IPS DF 6.9 (cell line): ENCODE measurements at places on chromosomes 7 and 10.
A peak's percentile ranks its signal among the peaks of the same experiment; 100 is the strongest.

DNA sequence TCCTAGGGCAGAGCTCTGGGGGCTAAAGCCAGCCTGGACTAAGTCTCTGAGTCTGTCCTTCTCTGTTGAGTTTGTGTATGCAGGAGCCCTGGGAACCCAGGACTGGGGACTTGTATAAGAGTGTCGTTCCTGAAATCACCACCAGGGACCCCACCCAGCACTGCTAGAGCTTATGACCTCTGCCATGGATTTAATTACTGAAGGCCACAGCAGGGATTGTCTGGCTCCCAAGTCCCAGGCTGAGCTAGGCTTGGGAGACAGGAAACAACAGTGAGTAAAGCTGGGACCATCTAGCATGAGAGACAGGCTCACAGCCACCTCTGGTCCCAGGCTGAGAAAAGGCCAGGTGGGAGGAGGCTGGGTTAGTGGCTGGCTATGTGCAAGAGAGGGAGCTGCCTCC is 1.4 kb upstream of the TSPAN15 start:
- H3K4me3 ChIP-seq: no peak overlapping the region
- peaks cover 12% of the 10 kb centered on the region for H3K27me3 ChIP-seq
- no peak overlapping the region for H3K27ac ChIP-seq
- DNase-seq: peak; percentile 54
- no peaks in the 10 kb centered on the region for H3K36me3 ChIP-seq

DNA sequence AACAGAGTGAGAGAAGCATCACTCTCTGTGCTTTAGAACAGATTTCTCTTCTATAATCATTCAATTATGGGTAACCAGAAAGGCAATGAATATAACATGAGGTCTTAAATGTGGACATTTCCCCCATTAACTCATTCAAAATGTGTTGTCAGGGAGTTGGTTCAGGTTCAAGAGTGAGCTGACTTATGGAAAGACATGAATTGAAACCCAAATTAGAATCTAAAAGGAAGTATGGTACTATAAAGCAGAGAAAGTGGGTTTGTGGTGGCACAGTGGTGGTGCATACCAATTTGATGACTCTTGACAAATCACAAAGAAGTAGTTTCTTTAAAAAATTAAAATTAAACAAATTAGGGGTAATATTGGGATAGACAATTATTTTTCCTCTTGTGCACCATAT is 114.6 kb upstream of the MEOX2 start:
- H3K4me1 ChIP-seq: no peaks in the 10 kb centered on the region
- no peaks in the 10 kb centered on the region for H3K27me3 ChIP-seq
- DNase-seq: no peak

GRCh38 chr7:137836541-137836940 is 10.2 kb downstream of the DGKI start:
- no peaks in the 10 kb centered on the region for H3K36me3 ChIP-seq
- no peak for DNase-seq
- no peak overlapping the region for H3K4me3 ChIP-seq
- peaks cover 4% of the 10 kb centered on the region; the same call in 1 of the 2 replicates for H3K4me1 ChIP-seq

GRCh38 chr7:154640266-154640865 is 362.6 kb downstream of the PAXIP1 start:
- H3K27me3 ChIP-seq: no peaks in the 10 kb centered on the region
- H3K27ac ChIP-seq: no peak overlapping the region
- H3K4me3 ChIP-seq: no peak overlapping the region
- H3K4me1 ChIP-seq: 0 out of 2 replicates have a peak, but pooled peaks cover 2% of the 10 kb centered on the region

DNA sequence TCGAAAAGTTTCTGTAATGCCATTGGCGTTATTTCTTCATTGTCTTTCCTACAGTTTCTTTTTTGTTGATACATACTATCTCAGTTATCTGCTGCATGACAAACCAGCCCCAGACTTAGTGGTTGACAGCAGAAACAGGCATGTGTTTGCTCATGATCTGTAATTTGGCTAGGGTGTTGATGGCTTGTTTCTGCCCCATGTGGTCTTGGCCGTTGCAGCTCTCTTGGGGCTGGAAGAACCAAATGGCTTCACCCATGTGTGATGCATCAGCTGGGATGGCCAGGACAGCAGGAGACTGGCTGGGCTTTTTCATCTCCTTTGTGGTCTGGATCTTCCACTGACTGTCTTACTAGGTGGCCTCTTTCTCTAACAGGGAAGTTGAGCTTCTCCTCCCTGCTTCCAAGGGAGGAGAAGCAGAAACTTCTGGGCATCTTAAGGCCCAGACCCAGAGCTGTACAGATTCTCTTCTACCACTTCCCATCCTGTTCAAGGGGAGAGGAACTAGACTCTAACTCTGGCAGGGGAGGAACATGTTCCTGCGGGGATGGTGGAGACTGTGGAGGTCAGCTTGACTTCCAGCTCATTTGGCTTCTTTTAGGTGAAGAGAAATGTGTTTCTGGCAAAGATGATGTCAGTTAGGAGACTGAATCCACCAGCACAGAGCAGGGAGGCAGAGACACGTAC is 89.3 kb downstream of the FANK1 start:
- no peak overlapping the region for H3K4me3 ChIP-seq
- H3K27ac ChIP-seq: no peak overlapping the region
- H3K4me1 ChIP-seq: no peaks in the 10 kb centered on the region
- no peak for DNase-seq
- no peaks in the 10 kb centered on the region for H3K27me3 ChIP-seq

DNA sequence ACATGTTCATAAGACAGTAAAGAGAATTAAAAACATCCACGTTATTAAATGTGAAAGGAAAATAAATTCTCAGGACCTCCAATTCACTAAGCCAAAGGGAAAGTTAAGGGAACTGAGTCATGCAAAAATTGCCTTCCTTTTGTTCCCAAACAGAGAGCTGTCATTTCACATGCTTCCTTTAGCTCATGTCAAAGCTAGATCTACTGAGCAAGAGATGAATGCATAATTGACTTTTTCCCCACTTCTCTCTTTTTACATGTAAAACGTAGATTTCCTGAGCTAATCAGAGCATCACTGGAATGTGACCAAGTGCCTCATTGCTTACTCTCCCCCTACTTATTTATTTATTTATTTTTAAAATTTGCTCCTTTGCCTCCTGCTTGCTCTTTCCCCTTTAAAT is 129.1 kb upstream of the AMPH start:
- no peaks in the 10 kb centered on the region for H3K36me3 ChIP-seq
- no peaks in the 10 kb centered on the region; the same call in 1 of the 2 replicates for H3K4me1 ChIP-seq
- H3K27me3 ChIP-seq: no peaks in the 10 kb centered on the region
- no peak overlapping the region for H3K4me3 ChIP-seq

GRCh38 chr7:129902788-129903422 is 49.9 kb downstream of the UBE2H start:
- H3K27ac ChIP-seq: no peak overlapping the region
- DNase-seq: no peak
- 0 out of 2 replicates have a peak, but pooled peaks cover 1% of the 10 kb centered on the region for H3K4me1 ChIP-seq
- no peaks in the 10 kb centered on the region for H3K27me3 ChIP-seq

- H3K4me1 ChIP-seq: no peaks in the 10 kb centered on the region; the same call in 1 of the 2 replicates
- H3K27me3 ChIP-seq: no peaks in the 10 kb centered on the region
- no peak overlapping the region for H3K27ac ChIP-seq
Measured at GRCh38 chr7:55486192-55486590, 86.1 kb downstream of the VOPP1 start.

DNA sequence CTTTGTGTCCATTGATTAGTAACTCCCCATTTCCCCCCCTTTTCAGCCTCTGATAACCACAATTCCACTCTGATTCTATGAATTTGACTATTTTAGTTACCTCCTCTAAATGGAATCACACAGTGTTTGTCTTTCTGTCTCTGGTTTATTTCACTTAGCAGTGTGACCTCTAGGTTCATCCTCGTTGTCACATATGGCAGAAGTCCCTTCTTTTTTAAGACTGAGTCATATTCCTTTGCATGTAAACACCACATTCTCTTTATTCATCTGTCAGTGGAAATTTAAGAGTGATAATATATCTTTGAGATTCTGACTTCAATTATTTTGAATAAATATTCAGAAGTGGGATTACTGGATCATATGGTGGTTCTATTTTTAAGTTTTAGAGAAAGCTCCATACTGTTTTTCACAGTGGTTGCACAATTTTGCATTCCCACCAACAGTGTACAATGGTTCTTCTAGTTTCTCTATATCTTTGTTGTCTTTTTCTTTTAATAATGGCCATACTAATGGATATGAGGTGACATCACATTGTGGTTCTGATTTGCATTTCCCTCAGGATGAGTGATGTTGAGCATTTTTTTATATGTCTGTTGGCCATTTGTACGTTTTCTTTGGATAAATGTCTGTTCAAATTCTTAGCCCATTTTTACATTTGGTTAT is 126.1 kb upstream of the GRB10 start:
- H3K4me1 ChIP-seq: no peaks in the 10 kb centered on the region
- H3K4me3 ChIP-seq: no peak overlapping the region
- no peaks in the 10 kb centered on the region for H3K27me3 ChIP-seq
- H3K27ac ChIP-seq: no peak overlapping the region
